ENCODE measurements at places on chromosomes 11 and 22. TPM values are rescaled to one million over a fixed set of nuclear protein-coding genes. Genes with fewer than 3 reads are reported as not detected.

GRCh38 chr11:116221351-116221750 is 551.4 kb downstream of the BUD13 start:
- no peak for DNase-seq

DNA sequence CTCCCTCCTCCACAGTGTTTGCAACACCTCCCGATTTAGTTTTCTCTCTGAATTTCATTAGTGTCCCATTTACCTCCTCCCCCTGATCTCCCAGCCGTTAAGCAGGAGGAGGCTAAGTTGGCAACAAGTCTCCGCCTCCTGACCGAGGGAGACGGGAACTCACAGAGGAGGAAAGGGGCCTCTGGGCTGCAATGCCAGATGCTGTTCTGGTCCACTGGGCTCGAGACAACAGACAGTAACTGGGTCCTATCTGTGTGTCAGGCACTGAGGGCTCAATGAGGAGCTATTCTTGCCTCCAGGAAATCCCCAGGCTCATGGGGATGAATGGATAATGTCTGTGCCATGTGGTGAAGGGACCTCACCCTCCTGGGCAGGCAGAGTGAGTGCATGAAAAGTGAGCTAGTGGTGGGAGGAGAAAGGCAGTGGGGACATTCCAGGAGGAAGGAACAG is 228.1 kb downstream of the TENM4 start:
- DNase-seq, result no peak

- no peak for DNase-seq
These were observed 3.1 kb upstream of the SH3BP1 start for GRCh38 chr22:37636186-37636948.

USP2 gene
- total RNA-seq, result 18.4 TPM

GRCh38 chr11:132028380-132029240 is 658.2 kb downstream of the NTM start:
- DNase-seq, result no peak

DNA sequence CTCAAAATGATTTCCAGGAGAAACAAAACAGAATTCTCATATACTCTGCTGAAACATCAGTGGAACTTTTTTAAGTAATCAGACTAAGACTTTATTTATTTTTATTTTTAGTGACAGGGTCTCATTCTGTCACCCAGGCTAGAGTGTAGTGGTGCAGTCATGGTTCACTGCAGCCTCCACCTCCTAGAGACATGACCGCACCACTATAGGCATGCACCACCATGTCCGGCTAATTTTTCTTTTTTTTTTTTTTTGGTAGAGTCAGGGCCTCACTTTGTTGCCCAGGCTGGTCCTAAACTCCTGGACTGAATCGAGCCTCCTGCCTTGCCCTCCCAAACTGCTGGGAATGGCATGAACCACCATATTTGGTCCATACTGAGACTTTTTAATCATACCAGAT is 42.9 kb downstream of the PRDM10 start:
- no peak for DNase-seq
